ENCODE measurements at places on chromosomes 4 and X.

DNA sequence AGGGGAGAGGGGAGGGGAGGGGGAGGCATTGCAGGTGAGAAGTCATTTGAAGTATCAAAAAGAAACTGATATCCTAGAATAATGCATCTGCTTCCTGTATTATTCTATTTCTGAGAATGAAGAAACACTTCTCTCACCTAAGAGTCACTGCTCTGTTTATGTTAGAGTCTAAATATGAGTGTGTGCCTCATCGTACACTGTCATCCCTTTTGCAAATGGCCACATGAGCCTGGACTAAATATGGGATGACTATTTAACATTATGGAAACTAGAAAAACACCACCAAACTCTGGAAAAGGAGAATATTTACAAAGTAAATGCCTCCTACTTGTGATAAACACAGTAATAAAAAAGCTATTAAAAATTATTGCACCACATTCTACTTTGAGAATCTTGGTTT, 146.4 kb upstream of the NOCT start:
- no peak for DNase-seq

DNA sequence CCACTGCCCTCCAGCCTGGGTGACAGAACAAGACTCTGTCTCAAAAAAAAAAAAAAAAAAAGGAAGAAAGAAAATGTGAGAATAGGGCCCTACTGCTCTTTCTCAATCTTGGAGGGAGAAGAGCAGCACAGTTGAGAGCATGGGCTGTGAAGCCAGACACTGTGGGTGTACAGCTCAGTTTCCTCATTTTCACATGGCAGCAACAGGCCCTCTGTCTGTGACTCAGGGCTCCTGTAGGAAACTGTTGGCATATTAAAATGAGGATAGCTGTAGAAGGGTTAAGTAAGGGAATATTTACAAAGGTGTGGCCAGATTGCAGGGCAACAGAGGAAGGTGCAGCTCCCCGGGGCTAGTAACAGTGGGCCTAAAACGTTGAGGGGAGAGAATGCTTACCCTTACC, 3.4 kb downstream of the AKAP14 start:
- peak; percentile 16 for DNase-seq

- DNase-seq = no peak
These were observed 9.9 kb downstream of the TACC3 start for GRCh38 chr4:1731180-1731579.

GRCh38 chrX:41602816-41603345, 85.9 kb upstream of the GPR34 start:
- DNase-seq = no peak

DNA sequence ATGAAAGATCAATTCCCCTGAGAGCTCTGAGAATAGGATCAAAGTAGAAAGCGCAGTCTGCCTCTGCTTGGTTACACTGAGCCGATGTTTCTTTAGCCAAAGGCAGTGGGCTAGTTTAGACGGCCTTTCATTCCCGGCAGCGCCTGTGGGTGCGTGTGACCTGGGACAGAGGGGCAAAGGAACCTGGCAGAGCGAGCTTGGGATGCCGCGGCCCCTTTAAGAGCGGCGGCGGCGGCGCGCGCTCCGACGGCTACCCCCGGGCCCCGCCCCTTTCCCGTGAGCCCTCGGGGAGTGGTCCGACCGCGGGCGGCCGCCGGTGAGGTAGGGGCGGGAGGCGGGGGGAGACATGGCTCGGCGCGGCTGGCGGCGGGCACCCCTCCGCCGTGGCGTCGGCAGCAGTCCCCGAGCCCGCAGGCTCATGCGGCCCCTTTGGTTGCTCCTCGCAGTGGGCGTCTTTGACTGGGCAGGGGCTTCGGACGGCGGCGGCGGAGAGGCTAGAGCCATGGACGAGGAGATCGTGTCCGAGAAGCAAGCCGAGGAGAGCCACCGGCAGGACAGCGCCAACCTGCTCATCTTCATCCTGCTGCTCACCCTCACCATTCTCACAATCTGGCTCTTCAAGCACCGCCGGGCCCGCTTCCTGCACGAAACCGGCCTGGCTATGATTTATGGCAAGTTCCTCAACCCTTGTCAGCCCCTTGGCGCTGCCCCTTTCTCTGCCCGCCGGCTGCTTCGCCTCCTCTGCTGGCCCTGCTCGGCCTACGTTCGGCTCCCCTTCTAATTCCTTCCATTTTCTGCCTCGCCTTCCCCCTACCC, at the start of gene SLC9A6:
SLC9A6 (plus strand) TSS at position 279 of the 816 bp plus-strand sequence; CDS start at position 503, 224 bp downstream.
- peak; percentile 67 for DNase-seq

DNA sequence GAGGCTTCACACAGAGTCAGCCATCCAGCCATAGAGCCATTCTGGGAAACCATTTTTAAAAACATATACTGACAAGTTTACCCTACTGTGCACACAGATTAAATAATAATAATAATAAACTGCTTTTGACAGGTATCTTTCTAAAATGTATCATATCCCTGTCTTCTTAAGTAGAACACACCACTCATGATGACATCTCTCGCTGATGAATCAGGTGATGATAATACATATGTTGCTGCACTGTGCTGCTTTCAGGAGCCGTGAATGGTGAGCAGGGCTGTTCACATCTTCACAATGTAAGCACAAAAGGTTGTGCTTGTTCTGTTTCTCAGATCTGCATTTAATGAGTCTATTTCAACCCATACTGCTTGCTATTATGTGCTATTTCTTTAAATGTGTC, 3.5 kb downstream of the MTNR1A start:
- DNase-seq = no peak

DNA sequence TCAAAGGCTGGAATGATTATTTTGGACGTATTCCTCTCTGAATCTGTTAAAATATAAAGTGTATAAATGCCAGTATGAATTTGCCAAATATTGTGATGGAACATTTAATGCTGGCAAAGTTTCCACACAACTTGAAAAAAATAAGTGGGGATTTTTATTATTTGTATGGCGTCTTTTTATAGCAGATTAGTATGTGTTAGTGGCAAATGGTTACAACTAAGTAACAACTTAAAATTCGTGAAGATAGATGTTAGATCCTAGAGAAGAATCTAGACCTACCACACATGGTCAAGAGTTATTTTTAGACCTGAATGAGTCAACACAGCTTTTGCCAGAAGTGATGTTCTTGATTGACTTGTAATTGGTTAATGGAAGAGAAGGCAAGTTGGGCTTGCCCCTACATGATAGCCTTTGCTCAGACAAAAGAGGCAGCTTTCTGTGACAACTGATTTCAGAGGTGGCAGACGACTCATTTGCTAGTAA, 4.8 kb downstream of the CPE start:
- DNase-seq = no peak

DNA sequence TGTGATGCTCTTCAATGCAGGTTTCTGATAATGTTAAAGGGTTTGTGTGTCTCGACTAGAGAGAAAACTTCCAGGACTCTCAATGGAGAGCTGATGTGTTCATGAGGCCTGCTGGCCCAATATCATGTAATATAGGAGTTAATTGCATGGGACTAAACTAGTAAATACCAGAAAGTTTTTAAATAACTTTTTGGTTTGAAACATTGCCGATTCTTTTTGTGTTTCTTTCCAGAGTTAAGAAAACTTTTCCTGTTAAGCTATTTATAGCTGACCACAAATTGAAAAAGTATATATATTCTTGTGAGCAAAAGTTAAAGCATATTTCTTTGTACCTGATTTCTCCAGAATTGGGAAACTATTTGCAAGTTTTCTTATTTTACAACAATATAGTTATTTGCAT, 49.7 kb downstream of the FAM9B start:
- DNase-seq = no peak

DNA sequence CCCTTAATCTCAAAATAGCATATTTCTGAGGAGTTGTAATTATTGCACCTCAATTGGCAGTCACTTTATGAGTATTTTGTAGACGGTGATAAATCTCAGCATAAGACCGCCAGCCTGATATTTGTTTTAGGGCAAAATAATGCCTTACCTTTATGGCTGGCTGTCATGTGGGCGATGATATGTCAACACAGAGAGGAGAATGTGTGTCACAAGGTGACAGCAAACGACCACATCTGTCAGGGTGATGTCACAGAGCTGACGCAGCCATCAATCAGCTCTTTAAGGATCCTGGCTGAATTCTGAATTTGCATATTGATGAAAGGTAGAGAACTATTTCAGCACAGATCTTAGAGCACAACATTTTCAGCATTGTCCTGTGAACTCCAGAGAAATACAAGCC, 209.7 kb downstream of the CEP135 start:
- DNase-seq = no peak

GRCh38 chr4:138393886-138394610, 151.9 kb upstream of the SLC7A11 start:
- DNase-seq = no peak

GRCh38 chr4:1215141-1216075, 33.5 kb downstream of the CTBP1 start:
- peak; percentile 9 for DNase-seq

GRCh38 chr4:4364486-4365208, 22.3 kb upstream of the NSG1 start:
- no peak for DNase-seq

DNA sequence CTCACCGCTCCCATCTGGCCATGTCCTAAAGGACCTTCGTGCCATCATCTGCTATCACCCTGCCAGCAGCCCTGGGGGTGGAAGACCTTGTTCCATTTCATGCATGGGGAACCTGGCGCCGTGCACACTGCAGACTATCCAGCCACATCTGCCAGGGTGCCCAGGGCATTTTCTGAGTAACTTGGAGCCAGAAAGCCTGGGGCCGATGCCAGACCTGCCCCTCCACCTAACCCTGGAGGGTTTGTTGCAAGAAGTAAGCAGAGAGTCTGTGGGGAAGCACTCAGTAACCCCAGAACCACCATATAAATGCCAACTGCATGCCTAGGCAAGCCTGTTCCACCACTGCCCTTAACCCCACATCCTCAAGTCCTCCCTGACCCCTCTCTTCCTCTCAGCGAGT, 7.3 kb downstream of the HAUS7 start:
- no peak for DNase-seq

DNA sequence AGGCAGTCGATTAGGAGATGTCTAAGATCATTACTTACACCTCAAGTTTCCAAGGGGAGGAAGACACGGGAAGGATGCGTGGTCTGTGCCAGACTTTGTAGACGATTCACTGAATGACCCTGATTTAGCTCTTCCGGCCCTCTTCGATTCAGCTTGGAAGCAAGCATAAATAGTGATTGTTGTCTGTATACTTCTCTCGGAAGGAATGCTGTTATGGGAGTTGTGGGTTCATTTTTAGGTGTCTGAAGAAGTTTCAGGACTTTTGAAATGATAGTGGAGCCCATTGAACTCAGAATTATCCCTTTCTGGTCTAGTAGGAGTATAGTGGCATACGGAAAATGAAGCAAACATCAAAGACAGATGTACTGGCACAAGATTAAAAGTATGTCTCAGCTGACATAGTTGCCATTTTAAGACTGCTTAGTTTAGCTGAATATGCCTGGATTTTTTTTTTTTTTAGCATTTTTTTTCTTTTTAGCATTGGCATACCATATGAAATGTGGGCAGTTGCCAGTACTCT, 1.0 kb upstream of the ANKRD17 start:
- DNase-seq = no peak

GRCh38 chrX:129632443-129632842, 22.3 kb downstream of the APLN start:
- no peak for DNase-seq

DNA sequence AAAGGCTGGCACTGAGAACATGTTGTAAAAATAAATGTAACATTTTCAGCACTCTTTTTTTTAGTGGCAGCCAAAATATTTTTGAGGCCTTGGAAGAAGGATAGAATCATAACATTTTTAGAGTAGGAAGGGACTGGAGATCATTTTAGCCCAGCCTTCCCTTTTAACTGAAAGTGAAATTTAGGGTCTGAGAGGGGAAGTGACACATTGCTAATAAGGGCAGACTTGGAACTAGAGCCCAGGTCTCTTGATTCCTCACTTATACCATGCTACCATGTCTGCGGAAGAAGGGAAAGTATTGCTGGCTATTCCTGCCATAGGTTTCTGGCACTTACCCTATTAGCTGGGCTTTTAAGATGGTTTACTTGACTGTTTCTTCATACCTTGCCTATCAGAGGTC, 4.8 kb downstream of the WDR44 start:
- no peak for DNase-seq

GRCh38 chr4:144715230-144715629, 69.3 kb downstream of the HHIP start:
- DNase-seq = no peak
